ENCODE measurements at places on chromosomes 11 and 22.

DNA sequence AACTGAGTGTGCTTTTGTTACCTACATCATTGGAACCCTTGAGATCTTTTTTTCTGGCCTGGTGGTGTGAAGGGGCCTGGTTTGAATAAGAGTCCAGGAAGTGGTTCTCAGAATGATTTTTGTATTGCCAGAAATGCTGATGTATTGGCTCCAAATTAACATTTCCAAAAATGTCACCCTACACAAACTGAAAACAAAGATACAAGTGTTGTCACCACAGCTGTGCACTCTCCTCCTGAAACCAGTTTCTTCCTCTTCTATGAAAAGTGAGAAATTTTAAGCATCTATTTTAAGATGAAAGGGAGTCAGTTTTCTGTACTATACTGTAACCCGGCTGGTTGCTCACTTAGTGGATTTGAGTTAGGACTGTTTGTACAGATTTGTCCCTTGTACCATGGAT, 218.8 kb downstream of the PGR start:
- no peaks in the 10 kb centered on the region for H3K36me3 ChIP-seq
- H3K27me3 ChIP-seq: no peaks in the 10 kb centered on the region
- no peak overlapping the region for H3K4me3 ChIP-seq
- no peak overlapping the region for H3K27ac ChIP-seq
- peaks cover 8% of the 10 kb centered on the region for H3K4me1 ChIP-seq

DNA sequence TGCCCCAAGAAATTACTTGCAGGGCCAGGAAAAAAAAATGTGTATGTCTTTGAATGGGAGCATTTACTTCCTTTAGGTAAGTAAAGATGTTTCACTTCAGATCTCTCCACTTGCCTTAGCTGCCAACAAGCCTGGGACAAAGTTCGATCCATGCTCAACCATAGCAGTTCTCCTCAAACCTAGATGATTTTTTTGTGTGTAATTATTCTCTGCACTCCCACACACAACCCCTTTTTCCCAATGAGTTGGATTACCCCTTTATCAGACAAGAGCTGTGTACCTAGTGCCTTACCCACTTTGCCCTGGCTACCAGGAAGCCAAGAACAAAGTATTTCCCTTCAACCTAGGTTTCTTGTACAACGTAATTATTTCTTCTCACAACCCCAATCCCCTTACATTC, 35.6 kb downstream of the TPBGL start:
- no peak overlapping the region for H3K27ac ChIP-seq
- no peaks in the 10 kb centered on the region for H3K27me3 ChIP-seq
- no peaks in the 10 kb centered on the region for H3K4me1 ChIP-seq
- no peak overlapping the region for H3K4me3 ChIP-seq
- H3K36me3 ChIP-seq: peaks cover 76% of the 10 kb centered on the region

GRCh38 chr11:5225480-5225871, 1.4 kb downstream of the HBB start:
- H3K36me3 ChIP-seq: no peaks in the 10 kb centered on the region
- no peak overlapping the region for H3K4me3 ChIP-seq
- DNase-seq: no peak
- H3K4me1 ChIP-seq: no peaks in the 10 kb centered on the region

DNA sequence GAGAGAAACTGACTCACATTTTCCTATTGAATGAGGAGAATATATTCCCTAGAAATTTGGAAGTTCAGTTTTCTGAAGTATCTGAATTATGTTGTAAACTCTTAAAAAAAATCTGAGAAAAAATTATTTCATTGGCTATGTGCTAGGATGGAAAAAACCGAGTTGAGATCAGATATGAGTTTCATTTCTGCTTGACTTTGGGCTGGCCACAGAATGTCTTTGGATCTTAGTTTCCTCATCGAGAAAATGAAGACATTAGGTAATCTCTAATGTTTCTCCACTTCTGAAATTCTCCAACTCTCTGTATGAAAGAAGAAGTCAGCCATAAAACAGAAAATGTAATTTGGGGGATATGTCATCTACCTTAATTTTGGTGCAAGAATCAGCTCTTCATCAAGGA, 28.8 kb downstream of the SLN start:
- no peaks in the 10 kb centered on the region for H3K4me1 ChIP-seq
- H3K27ac ChIP-seq: no peak overlapping the region
- no peaks in the 10 kb centered on the region for H3K36me3 ChIP-seq
- no peak overlapping the region for H3K4me3 ChIP-seq

- no peak overlapping the region for H3K27ac ChIP-seq
- DNase-seq: no peak
- H3K4me3 ChIP-seq: no peak overlapping the region
Measured at GRCh38 chr11:63896071-63896470, 20.9 kb downstream of the RCOR2 start.

DNA sequence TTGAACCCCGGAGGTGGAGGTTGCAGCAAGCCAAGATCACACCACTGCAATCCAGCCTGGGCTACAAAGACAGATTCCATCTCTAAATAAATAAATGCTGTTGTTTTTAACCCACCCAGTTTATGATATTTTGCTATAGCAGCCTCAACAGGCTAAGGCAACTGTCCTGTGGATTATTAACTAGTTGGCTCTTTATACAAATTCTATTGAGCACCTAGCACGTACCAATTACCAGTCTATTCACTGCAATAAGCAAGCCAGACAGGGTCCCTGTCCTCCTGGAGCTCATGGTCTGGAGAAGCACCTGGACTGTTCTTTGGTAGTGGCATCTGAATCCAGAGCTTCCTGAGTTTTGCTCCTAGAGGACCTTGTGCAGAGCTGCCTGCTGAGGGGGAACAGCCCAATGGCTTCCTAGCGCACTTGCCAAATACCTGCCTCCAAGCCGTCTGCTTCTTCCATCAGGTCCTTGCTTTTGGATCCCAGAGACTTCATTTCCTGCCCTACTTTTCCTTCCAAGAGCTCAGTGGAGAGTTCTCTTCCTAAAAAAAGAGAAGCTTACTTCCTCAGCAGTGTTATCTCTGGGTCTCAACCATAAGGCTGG, 49.9 kb upstream of the MICAL2 start:
- no peaks in the 10 kb centered on the region for H3K4me1 ChIP-seq
- no peak overlapping the region for H3K4me3 ChIP-seq
- H3K27me3 ChIP-seq: no peaks in the 10 kb centered on the region
- no peak for DNase-seq
- H3K27ac ChIP-seq: no peak overlapping the region
- no peaks in the 10 kb centered on the region for H3K36me3 ChIP-seq

DNA sequence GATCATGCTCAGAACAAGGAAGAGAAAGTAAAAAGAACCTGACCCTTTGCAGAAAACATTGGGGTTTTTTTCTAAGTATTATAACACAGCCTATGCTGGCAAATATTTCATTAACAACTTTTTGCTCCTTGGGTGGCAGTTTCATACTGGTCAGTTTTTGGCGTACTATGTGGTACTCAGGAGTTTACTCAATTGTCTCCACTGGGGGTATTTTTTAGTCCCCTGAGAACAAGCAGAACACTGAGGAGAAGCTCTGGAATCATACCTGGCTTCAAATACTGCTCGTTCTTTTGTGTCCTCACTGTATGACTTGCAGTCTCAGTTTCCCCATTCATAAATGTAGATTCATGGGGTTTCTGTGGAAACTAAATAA, 90.4 kb downstream of the SERGEF start:
- no peak overlapping the region for H3K4me3 ChIP-seq
- no peaks in the 10 kb centered on the region for H3K36me3 ChIP-seq
- H3K4me1 ChIP-seq: peaks cover 8% of the 10 kb centered on the region
- DNase-seq: no peak

GRCh38 chr11:62732830-62733229, 4.5 kb downstream of the TTC9C start:
- no peaks in the 10 kb centered on the region for H3K4me1 ChIP-seq
- no peak overlapping the region for H3K4me3 ChIP-seq
- DNase-seq: no peak

DNA sequence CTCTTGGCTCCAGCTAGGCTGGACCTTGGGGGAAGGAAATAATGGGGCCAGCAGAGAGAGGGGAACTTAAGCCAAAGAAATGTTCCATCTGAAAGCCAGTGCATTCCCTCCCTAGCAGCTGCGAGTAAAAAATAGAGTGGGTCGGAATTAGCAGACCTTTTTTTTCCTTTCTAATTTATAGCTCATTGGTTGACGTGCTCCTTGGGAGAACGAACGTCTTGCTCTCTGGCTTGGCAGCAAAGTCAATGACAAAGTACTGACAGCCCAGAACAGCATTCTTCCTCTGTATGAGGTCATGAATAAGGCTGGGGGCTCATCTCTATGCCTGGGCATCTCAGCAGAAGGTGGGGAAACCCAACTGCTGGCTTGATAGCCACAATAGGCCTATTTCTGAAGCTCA, 65.0 kb downstream of the SEZ6L start:
- H3K27ac ChIP-seq: no peak overlapping the region
- no peak for DNase-seq
- no peaks in the 10 kb centered on the region for H3K36me3 ChIP-seq
- H3K27me3 ChIP-seq: no peaks in the 10 kb centered on the region
- no peaks in the 10 kb centered on the region for H3K4me1 ChIP-seq

- no peak overlapping the region for H3K4me3 ChIP-seq
- no peak for DNase-seq
- no peaks in the 10 kb centered on the region for H3K27me3 ChIP-seq
- no peaks in the 10 kb centered on the region for H3K4me1 ChIP-seq
- no peaks in the 10 kb centered on the region for H3K36me3 ChIP-seq
- no peak overlapping the region for H3K27ac ChIP-seq
Measured at GRCh38 chr22:45335021-45335818, 25.5 kb downstream of the FAM118A start.

DNA sequence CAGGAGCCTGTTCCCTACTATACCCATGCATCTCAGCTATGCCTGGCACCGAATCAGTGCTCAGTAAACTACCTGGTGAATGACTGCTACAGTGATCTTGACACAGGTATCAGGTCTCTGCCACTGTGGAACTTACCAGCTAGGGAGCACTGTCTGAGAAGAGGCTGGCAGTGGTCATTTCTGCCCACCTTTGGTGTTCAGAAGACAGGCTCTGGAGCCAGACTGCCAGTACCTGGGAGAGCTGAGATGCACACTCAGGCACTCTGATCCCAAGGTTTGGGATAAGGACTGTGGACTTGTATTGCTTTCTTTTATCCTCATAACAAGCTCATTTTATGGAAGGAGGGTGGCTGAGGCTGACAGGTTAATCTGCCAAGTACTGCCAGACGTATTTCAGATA, 52.7 kb downstream of the SYN3 start:
- no peak overlapping the region for H3K27ac ChIP-seq
- no peaks in the 10 kb centered on the region for H3K36me3 ChIP-seq
- H3K27me3 ChIP-seq: no peaks in the 10 kb centered on the region
- peaks cover 2% of the 10 kb centered on the region for H3K4me1 ChIP-seq
- no peak for DNase-seq

GRCh38 chr11:114301927-114302326, 5.7 kb downstream of the NNMT start:
- peaks cover 68% of the 10 kb centered on the region for H3K36me3 ChIP-seq
- H3K27me3 ChIP-seq: no peaks in the 10 kb centered on the region
- peaks cover 5% of the 10 kb centered on the region for H3K4me1 ChIP-seq
- no peak for DNase-seq

DNA sequence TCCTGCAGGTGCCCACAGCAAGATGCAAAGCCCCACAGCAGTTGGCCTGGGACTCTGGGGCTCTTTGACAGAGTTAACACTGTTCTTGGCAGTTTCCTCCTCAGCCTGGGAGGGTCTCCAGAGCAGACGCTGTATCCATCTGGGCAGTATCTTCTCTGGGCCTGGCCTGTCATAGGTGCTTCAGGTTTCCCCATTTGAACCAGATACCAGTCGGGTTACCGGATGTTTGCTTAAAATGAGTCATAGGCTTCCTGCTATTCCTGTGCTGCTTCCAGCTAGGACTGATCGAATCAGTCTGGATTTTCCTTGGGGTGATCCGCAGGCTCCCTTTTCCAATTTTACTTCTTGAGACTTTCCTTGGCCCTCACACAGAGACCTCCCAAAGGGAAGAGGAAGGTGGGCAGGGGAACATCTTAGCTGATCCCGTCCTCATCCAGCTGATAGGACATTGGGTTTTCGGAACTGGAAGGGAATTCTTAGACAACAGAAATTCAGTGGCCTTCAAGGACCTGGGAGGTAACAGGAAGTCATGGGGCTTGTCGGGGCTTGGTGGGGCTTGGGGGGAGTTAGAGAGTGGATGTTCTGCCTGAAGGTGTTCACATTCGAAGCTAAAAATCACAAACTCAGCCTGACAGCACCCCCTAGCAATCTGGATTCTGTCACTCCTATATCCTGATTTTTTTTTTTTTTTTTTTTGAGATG, 2.4 kb upstream of the RANGAP1 start:
- H3K27ac ChIP-seq: no peak overlapping the region
- no peak overlapping the region for H3K4me3 ChIP-seq
- DNase-seq: peak; percentile 10
- no peaks in the 10 kb centered on the region for H3K27me3 ChIP-seq

DNA sequence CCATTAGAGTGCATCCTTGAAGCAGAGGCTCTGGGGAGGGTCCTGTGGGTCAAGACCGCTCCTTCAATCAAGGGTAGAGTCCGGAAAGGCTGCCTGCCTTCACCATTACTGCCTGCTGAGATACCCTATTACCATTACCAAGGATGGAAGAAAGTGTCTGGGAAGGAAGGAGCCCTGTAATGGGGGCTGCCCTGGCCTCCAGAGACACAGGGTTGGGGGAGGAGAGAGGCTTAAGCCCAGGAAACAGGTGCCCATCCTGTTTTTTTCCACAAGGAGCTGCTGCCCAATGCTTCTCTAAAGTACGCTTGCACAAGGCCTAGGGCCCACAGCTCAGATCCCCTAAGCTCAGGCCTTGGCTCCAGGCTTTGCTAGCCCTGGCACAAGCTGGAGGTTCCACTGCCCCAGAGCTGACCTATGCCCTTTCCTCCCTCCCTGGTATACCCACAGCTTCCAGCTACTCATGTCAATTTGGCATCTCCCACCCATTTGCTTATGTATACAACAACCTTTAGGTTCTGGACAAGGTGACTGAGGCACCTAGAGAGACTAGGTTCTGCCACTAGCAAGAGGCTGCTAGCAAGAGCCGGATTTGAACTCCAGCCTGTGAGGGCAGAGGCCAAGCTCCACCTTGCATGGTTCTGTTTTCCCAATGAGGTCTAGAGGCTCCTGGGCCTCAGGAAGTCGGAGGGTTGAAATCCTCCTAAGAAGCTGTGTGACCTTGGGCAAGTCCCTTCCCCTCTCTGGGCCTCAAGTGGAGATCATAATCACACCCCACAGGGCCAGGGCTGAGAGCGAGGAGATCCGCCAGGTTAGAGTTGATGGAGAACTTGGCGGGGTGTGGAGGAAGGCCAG, 1.5 kb upstream of the PLCB3 start:
- no peaks in the 10 kb centered on the region for H3K27me3 ChIP-seq
- peak; percentile 74 for DNase-seq
- H3K4me1 ChIP-seq: peaks cover 27% of the 10 kb centered on the region
- H3K27ac ChIP-seq: no peak overlapping the region
- peaks cover 17% of the 10 kb centered on the region for H3K36me3 ChIP-seq

DNA sequence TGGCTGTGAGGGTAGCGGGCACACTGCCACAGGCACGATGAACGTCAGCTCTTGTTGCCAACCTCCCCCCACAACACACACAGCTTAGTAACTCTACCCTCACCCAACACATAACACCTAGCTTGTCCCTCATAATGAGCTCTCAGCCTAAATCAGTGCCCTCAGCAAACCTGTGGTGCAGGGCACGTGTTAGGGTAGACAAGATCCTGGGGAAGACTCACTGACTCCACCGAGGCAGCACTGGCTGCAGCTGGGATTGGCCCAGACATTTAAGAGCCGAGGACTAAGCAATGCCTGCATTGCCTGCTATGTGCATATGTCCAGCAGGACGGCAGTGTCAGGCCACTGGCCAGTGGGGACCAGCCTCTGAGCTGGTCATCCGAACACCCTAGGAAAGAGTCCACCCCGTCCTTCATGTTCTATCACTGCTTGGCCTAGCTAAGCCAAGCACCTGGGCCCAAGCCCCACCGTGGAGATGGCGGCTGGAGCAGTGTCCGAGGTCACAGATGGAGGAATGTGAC, 32.9 kb upstream of the TRIM29 start:
- no peak for DNase-seq
- H3K27ac ChIP-seq: no peak overlapping the region
- H3K4me1 ChIP-seq: no peaks in the 10 kb centered on the region
- H3K4me3 ChIP-seq: no peak overlapping the region
